H9 (cell line): ENCODE measurements at places on chromosomes 3 and 15. TPM values are rescaled to one million over a fixed set of nuclear protein-coding genes. Genes with fewer than 3 reads are reported as not detected.
A peak's percentile ranks its signal among the peaks of the same experiment; 100 is the strongest.

- H3K36me3 ChIP-seq, result peaks cover 34% of the 10 kb centered on the region; the same call in 2 of the 3 replicates
- H3K4me3 ChIP-seq, result no peak overlapping the region
- no peaks in the 10 kb centered on the region for H3K27me3 ChIP-seq
Measured at GRCh38 chr15:28182216-28182615, 83.1 kb upstream of the OCA2 start.

DNA sequence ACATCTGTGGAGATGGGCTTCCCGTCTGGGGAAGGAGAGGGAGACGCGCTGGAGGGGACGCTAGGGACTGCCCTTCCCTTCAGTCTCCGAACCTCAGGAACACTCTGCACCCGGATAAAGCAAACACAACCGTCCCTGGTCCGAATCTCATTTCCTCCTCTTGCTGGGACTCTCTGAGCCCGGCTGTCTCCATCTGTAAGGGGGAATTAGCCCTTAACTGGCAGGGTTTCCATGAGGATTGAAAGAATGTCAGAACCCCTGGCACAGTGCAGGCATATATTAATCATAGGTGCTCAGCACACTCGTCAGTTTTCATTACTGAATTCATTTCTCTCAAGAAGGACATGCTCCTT is 19.1 kb upstream of the IGDCC3 start:
- peaks cover 20% of the 10 kb centered on the region; the same call in 2 of the 3 replicates for H3K36me3 ChIP-seq
- H3K4me1 ChIP-seq, result peaks cover 3% of the 10 kb centered on the region; the same call in 1 of the 2 replicates
- peak overlapping the region; percentile 56; the same call in 2 of the 3 replicates for H3K4me3 ChIP-seq
- DNase-seq, result no peak
- peaks cover 18% of the 10 kb centered on the region; the same call in 1 of the 2 replicates for H3K27me3 ChIP-seq

The PIF1 gene
- 64.0 and 74.4 TPM in 2 replicates for total RNA-seq

DNA sequence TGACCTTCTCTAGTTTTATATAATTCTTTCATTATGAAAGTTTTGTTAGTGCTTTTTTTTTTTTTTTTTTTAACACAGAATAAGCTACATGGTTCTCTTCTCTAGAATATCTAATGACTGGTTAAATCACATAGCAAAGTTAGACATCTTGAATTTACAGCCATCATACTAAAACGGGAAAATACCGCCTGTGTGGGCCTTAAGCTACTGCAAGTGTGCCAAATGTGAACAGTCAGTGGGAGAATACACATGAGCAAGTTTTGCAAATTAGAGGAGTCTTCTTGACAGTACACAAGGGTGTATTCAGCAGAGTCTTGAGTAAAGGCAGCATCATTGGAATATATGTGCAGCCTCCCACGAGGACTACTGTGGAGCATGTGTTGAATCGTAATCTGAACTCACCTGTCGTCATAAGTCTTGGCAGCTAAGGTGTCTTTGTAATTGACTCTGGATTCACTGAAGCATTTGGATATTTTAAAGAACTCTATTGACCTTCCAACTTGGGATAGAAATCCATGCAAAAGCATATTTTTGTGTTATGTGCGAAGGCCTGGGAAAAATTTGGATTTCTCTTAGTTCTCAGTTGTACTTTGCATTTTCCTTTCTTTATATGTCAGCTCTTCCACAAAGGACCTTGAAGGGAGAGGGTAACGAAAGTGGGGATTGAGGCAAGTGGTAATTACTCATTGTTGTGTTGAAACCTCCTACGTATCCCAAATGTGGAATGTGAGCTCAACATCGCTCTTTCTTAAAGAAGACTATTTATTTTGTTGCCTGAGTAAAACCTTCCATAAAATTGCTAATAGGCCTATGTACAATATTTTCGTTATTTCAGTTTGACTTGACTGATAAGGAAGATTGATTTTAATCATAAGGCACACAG is 117.4 kb downstream of the ATG7 start:
- no peak for DNase-seq
- no peaks in the 10 kb centered on the region for H3K27me3 ChIP-seq
- no peaks in the 10 kb centered on the region; the same call in 1 of the 2 replicates for H3K4me1 ChIP-seq
- H3K27ac ChIP-seq, result no peak overlapping the region

DNA sequence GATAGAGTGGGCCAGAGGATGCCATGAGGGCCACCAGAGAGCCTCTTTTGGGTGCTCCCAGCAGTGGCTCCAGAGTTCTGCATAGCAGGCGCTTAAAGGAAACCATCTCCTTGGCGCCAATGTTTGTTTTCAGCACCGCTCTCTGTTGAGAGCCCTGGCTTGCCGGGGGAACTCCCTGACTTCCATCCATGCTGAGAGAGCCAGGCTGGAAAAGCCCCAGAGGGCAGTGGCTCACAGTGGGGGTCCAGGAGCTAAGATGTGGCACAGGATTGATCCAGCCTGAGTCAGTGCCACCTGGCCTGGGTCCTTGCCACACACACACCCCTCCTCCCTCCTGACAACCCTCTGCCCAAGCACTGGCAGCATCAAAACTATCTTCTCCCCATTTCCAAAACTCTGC is 50.4 kb upstream of the HACD2 start:
- H3K27me3 ChIP-seq, result no peaks in the 10 kb centered on the region
- H3K4me1 ChIP-seq, result peaks cover 4% of the 10 kb centered on the region; the same call in 1 of the 2 replicates
- no peak for DNase-seq

- no peak for DNase-seq
- H3K36me3 ChIP-seq, result no peaks in the 10 kb centered on the region
- H3K27me3 ChIP-seq, result no peaks in the 10 kb centered on the region
- H3K4me1 ChIP-seq, result no peaks in the 10 kb centered on the region
- no peak overlapping the region for H3K27ac ChIP-seq
- H3K4me3 ChIP-seq, result no peak overlapping the region
Measured at GRCh38 chr15:27241943-27242342, 271.0 kb downstream of the GABRG3 start.

The SLC15A2 gene
- total RNA-seq, result 2.3 and 2.4 TPM in 2 replicates

DNA sequence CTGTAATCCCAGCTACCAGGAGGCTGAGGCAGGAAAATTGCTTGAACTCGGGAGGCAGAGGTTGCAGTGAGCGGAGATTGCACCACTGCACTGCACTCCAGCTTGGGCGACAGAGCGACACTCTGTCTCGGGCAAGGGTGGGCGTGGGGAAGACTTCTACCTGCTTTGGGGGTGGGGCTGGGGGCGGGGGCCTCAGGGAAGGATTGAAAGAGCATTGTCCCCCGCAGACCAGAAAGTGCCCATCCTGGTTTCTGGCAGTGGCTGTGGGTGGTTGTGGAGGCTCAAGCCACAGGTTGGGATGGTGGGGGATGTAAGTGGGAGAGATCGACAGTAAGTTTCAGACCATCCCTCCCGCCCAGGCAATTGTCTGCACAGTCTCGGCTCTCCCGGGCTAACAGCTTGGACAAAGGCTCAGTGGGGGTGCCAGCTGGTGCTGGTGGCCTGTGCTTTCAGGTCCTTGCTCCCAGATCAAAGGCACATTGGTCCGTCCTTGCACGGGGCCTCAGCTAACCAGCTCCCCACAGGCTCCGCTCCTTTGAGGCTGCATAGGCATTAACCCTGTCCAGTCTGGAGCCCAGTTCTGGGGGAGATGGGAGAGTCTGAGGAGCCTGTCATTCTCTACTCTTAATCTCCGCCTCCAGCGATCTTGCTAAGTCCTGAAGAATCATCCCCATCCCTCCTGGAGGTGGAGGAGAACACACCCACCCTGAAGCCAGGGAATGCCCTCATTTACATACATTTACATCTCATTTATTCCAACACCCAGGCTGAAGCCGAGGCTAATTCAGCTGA is 8.6 kb downstream of the SCN5A start:
- no peak overlapping the region for H3K27ac ChIP-seq
- H3K27me3 ChIP-seq, result no peaks in the 10 kb centered on the region
- no peaks in the 10 kb centered on the region for H3K36me3 ChIP-seq
- H3K4me1 ChIP-seq, result peaks cover 4% of the 10 kb centered on the region; the same call in 1 of the 2 replicates
- H3K4me3 ChIP-seq, result peak overlapping the region; percentile 33
- DNase-seq, result peak; percentile 90

DNA sequence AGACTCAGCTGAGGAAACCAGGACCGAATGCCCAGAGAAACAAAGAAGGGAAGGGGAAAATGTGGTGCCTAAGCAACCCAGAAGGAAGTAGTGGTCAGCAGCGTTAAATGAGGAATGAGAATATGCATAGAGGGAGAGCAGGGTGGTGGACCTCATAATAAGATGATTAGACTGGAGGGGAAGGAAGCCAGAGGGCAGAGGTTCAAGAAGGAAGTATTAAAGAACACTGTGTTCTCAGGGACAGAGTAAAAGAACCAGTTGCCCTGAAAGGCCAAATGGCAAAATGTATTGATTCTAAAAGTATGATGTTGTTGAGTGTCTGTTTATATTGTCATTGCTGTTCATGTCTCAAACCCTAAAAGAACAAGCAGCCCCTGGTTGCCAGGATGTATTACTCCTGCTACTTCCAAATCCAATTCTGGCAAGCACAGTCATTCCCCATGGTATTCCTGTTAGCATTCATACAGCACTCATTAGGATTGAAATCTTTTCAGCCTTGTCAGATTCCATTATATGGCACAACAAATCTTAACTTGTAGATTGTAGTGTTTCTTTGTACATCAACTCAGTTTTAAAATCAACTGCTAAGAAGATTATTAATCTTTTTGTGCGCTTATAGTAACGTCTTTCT is 23.4 kb downstream of the P2RY1 start:
- no peak for DNase-seq
- H3K4me1 ChIP-seq, result no peaks in the 10 kb centered on the region

GRCh38 chr15:82093774-82094211 is 48.0 kb upstream of the MEX3B start:
- H3K4me3 ChIP-seq, result no peak overlapping the region
- H3K4me1 ChIP-seq, result peaks cover 2% of the 10 kb centered on the region; the same call in 1 of the 2 replicates
- H3K27ac ChIP-seq, result no peak overlapping the region
- no peak for DNase-seq

DNA sequence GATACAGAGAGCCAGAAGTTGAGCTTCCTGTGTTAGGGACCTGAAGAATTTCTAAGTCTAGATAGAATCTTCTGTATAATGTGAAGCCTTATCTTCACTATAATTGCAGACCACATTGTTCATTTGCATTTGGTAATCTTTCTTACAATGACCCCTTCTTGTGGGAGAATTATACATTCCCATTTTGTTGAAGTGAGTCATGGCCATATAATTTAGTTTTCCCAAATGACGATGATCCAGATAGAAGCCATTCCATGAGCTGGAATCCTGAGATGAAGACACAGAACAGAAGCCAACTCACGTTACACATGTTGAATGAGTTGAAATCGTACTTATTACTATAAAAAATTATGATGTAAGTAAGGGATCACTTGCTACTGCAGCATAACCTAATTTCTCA is 187.8 kb downstream of the TUSC7 start:
- H3K36me3 ChIP-seq, result no peaks in the 10 kb centered on the region
- H3K4me1 ChIP-seq, result no peaks in the 10 kb centered on the region
- DNase-seq, result no peak
- no peaks in the 10 kb centered on the region for H3K27me3 ChIP-seq
- H3K27ac ChIP-seq, result no peak overlapping the region

DNA sequence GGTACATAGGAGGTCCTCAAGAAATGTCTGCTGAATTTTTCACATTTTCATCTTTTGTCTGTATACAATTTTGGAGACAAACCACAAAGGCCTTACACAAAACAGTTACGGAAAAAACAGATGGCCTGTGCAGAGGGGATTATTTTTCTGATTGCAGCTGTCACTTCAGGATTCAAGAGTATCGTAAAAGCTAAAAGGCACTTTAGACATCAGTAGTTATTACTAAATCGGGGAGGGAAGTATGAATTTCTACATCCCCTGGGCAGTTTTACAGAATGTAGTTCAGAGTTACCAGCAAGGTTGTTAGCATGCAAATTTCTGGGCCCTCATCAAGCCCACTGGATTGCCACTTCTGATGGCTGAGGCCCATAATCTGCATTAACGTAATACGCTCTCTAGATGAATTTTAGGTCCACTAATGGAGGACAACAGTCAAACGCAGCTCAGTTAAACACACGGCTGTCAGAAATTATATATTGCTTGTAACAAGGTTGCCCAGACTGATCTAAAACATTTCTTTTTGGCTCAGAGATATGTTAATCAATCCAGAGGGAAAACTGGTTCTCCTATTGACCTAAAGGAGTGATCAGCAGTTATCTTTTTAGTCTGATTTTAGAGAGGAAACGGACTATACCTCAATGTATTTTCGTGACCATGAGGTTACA is 1.1 kb downstream of the RIOX2 start:
- H3K36me3 ChIP-seq, result no peaks in the 10 kb centered on the region
- H3K4me3 ChIP-seq, result peak overlapping the region; percentile 82
- no peak for DNase-seq
- H3K4me1 ChIP-seq, result no peaks in the 10 kb centered on the region
- no peak overlapping the region for H3K27ac ChIP-seq
- no peaks in the 10 kb centered on the region for H3K27me3 ChIP-seq

GRCh38 chr15:77599899-77600298 is 32.8 kb downstream of the LINGO1 start:
- H3K27ac ChIP-seq, result no peak overlapping the region
- DNase-seq, result peak; percentile 85
- H3K4me1 ChIP-seq, result peaks cover 6% of the 10 kb centered on the region; the same call in 1 of the 2 replicates
- no peaks in the 10 kb centered on the region for H3K36me3 ChIP-seq

The P2RY13 gene
- not detected in 2 replicates for total RNA-seq

GRCh38 chr15:80467311-80467714 is 63.1 kb downstream of the ARNT2 start:
- H3K27me3 ChIP-seq, result no peaks in the 10 kb centered on the region
- H3K4me3 ChIP-seq, result no peak overlapping the region
- peaks cover 4% of the 10 kb centered on the region; the same call in 1 of the 2 replicates for H3K4me1 ChIP-seq
- DNase-seq, result no peak

DNA sequence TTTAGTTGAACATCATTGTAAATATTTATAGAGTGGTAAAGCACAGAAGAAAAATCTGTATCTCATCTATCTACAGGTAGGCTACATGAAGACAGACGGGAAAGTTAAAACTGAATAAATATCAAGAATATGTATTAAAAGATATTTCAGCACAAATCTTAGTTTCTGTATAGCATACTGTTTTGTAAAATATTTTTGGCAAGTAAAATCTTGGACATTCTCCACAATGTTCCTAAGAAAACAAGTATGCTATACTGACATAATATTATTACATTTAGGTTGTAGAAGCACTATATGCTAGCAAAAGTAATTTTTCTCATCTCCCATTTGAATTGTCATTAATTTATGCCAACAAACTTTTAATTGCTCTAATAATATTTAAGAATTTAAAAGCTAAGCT is 326.4 kb upstream of the ARL6 start:
- peaks cover 3% of the 10 kb centered on the region; the same call in 1 of the 2 replicates for H3K4me1 ChIP-seq
- H3K4me3 ChIP-seq, result no peak overlapping the region
- H3K27ac ChIP-seq, result no peak overlapping the region
- H3K27me3 ChIP-seq, result no peaks in the 10 kb centered on the region
- DNase-seq, result no peak

DNA sequence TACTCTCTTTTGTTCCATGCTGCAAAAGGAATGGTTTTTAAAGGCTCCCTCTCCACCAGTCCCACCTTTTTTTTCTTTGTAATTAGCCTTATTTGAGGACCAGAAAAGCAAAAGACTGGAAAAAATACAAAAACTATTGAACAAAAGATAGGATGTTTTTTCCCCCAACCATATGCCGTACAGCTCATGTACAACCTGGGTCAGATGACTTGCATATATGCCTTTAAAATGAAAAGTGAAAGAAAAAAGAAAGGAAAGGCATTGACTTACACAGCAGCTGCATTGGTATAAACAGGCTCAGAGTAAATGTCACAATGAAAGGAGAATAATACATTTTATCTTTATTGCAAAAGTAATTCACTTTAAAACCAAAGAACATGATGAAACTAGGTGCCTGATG is 69.5 kb upstream of the CMC1 start:
- H3K4me3 ChIP-seq, result no peak overlapping the region
- H3K27ac ChIP-seq, result no peak overlapping the region
- H3K4me1 ChIP-seq, result no peaks in the 10 kb centered on the region
- no peaks in the 10 kb centered on the region for H3K27me3 ChIP-seq
- DNase-seq, result no peak

GRCh38 chr15:53833134-53833624 is 73.7 kb upstream of the WDR72 start:
- H3K27me3 ChIP-seq, result no peaks in the 10 kb centered on the region
- no peak overlapping the region for H3K4me3 ChIP-seq
- H3K4me1 ChIP-seq, result peaks cover 2% of the 10 kb centered on the region; the same call in 1 of the 2 replicates
- H3K36me3 ChIP-seq, result no peaks in the 10 kb centered on the region
- no peak for DNase-seq
